ENCODE measurements at places on chromosomes 3 and 15. TPM values are rescaled to one million over a fixed set of nuclear protein-coding genes. Genes with fewer than 3 reads are reported as not detected.

GRCh38 chr15:94970802-94971201 is 739.4 kb downstream of the MCTP2 start:
- no peak for DNase-seq

DNA sequence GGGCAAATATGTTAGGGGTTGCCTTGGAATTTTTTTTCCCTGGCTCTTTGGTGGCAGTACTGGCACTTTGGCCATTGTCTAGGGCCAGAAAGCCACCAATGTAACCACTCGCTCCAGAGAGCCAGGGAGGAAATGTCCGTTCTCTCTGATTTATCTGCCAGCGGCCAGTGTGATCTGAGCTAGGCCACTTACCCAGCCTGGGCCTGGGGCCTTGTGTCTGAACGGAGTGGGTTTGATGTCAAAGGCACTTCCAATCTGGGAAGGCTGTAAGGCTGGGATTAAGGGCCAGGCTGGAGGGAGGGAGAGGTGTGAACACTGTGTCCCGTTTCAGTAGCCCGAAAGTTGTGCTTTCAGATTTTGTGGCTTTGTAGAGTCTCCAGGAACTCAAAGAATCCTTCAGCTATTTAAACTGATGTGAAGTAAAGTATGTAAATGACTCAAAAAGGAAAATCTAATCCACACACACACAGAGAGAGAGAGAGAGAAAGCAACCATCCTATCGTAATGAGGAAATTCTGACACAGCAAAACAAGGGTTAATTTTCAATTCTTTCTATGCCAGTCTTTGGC is 271.0 kb downstream of the PDZRN3 start:
- DNase-seq = no peak

DNA sequence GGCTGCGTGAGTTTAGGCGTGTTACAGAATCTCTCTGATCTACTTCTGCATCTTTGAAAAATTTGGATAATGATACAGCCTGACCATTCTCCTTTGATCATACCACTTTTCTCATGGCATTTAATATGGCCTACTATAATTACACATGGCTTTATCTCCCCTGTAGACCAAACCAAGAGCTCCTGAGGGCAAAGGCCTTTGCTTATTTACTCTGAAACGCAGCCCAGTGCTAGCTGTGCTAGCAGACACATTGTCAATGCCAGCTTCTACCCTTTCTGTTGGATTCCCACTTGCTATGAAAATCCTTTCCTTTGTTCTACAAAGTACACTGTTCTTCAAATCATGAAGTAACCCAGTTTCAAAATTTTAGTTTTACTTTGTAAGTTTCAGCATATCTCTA is 16.5 kb upstream of the VGLL4 start:
- DNase-seq = no peak

DNA sequence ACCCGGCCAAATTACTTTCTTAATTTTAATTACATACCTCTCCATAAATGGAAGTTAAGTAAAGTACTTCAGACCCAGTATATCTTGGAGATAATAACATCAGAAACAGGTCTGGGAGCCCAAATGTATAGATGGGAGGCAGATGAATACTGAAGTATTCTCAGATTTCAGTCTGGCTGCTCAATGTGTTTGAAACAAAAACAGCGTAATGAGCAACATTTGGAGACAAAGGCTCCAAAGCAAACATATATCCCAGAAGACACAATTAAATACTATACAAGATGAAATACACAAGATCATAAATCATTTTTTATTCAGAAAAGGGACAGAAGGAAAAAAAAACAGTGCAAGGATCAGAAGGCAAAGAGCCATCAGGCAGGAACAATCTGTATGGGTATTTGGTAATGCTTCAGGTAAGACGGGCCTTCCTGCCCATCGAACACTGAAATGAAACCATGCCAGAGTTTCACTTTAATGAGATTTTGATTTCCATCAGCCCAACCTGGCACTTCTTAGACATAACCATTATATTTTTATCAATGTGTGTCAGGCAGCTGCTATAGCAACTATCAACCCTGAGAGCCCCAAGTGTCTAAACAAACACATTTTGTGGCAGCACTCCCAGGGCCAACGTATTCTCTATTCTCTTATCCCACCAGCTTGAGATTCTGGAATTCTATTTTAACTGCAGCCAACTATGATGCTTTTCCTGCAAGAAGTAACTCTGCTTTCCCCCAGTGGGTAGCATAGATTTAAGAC is 210.8 kb downstream of the STT3B start:
- peak; percentile 34 for DNase-seq

DNA sequence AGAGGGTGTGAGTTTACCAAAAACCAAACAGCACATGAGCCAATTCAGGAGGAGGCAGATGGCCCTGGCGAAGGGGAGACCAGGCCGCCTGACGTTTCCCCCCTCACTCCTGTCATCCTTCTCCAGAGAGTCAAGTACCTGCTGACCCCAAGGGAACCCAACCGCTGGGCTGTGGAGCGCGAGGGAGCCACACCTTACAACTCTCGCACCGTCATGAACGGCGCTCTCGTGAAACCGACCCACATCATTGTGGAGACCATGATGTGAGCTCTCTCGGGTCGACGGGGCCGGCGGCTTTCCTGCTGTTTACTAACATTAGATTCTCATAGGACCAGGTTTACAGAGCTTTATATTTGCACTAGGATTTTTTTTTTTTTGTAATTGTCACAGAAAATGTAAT is 55.4 kb downstream of the GRIP2 start:
- DNase-seq = no peak

DNA sequence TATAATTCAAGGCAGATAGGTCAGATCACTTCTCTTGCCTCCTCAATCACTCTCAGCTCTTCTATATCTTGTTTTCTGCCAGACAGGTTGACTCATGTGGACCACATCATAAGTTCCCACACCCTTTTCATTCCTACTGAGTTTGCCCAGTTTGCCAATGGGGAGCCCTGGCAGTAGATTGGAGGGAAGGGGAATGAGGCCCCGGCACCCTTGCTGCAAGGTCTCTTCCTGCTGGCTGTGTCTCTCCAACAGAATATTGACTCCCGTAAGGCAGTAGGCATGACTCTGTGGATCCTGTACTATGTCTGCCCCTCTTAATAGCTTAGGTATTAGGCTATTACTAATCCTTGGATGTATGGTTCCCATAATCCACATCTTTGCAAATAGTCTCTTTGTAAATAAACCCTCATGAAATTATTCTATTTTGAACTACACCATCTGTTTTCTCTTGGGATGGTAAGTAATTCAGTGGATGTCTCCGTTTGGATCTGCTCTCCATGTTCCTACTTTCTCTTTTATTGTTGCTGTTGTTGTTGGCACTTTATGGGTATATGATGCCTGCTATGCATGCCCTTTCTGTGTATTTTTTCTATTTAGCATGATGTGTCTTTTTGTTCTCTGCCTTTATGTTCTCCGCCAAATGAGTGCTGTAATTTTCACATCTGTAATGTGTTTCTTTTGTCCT is 65.5 kb upstream of the DCBLD2 start:
- DNase-seq = no peak

GRCh38 chr3:174907027-174907426 is 47.9 kb downstream of the NAALADL2 start:
- DNase-seq = no peak

DNA sequence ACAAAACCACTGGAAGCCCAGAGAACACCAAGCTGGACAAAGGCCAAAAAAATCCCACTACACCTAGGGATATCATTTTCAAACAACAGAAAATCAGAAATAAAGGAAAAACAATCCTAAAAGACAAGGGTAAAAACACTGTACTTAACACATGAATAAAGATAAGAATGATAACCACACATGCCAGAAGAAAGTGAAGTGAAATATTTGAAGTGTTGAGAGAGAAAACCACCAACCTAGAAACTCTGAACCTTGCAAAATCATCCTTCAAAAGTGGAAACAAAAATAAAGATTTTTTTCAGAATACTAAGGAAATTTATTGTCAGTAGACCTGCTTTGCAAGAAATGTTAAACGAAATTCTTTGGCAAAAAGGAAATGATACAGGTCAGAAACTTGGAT is 45.1 kb downstream of the KPNA1 start:
- no peak for DNase-seq

DNA sequence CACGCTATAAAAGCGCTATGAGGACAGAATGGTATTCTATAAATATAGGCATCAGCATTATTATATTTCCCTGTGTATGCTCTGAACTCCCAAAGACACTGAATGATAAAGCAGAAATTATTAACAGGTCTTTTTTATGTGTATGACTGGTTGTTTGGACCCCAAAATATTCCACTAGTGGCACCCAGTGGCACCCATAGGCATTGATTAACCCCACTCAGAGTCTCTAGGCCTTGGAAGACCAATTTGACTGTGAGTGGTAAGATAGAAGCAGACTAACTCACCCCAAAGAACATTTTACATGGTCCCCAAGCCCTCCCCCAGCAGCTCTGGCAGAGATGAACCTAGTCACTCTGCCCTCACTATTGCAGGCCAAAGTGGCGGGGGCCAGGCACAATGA is 45.4 kb upstream of the UBE2E1 start:
- DNase-seq = no peak

DNA sequence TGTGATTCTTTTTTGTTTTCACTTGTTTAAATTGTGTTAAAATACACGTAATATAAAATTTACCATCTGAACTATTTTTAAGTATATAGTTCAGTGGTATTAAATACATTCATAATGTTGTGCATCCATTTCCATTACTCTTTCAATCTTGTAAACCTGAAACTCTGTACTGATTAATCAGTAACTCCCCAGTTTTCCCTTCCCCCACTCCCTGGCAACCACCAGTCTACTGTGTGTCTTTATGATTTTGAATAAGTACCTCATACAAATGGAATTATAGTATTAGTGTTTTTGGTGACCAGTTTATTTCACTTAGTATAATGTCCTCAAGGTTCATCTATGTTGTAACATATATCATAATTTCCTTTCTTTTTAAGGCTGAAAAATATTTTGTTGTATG is 59.3 kb downstream of the GLCE start:
- DNase-seq = no peak

DNA sequence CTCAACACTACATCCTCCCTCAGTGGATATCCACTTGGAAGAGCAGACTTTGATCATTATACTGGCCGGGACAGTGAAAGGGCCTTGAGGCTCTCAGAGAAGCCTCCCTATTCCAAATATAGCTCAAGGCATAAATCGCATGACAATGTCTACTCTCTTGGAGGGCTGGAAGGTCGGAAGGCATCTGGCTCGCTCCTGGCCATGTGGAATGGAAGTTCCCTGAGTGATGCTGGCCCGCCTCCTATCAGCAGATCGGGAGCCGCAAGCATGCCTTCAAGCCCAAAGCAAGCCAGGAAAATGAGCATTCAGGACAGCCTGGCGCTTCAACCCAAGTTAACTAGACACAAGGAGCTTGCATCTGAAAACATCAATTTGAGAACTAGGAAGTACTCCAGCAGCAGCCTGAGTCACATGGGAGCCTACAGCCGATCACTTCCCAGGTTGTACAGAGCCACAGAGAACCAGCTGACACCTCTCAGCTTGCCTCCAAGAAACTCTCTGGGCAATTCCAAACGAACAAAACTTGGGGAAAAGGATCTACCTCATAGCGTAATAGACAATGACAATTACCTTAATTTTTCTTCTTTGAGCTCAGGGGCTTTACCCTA is 25.4 kb downstream of the PHLDB2 start:
- peak; percentile 69 for DNase-seq

GRCh38 chr3:112327371-112327951 is 5.5 kb upstream of the CD200 start:
- no peak for DNase-seq

- DNase-seq = no peak
These were observed 225.8 kb downstream of the MYRIP start for GRCh38 chr3:40035177-40035576.

- no peak for DNase-seq
These were observed 83.7 kb upstream of the NEDD4 start for GRCh38 chr15:56077081-56077480.

DNA sequence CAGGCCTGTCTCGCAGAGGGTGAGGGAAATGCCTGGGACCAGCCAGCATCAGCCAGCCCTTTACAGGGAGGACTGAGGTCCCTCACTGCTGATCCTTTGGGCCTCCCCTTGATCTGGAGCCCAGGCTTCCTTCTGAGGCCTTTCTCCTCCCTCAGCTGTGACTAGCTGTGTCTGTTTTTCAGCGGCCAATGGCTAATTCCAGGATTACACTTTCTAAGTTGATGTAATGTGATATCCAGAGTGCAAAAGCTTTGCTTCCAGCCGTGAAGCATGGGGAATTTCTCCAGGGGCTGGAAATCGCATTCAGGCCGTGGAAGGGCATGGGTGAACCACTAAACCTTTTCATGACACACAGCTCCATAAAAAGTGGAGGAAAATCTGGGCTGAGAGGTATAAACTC is 157.6 kb downstream of the SHQ1 start:
- no peak for DNase-seq

GRCh38 chr3:58329922-58330413 is 2.7 kb upstream of the PXK start:
- no peak for DNase-seq

GRCh38 chr3:68893600-68894239 is 38.6 kb downstream of the TAFA4 start:
- no peak for DNase-seq

The MOBP gene
- not detected for total RNA-seq

The PRR20G gene
- not detected for total RNA-seq

The GPR160 gene
- 1.0 TPM for total RNA-seq

The SCAMP2 gene
- total RNA-seq = 46.2 TPM

The THAP10 gene
- total RNA-seq = 4.7 TPM

The ASB14 gene
- total RNA-seq = 14.1 TPM

The GOLGA6L10 gene
- 0.07 TPM for total RNA-seq

The SRGAP3 gene
- 6.4 TPM for total RNA-seq

The IL17RB gene
- 3.1 TPM for total RNA-seq

Data from left ventricle myocardium superior (tissue), 1 donor.